Stimulated activated CD4-positive, alpha-beta T cell treated with anti-CD3 and anti-CD28 coated beads, Interleukin-1b, Interleukin-23, amount 100 ng/mL, for 1 hour (primary cell): ENCODE measurements at places on chromosomes 7 and 10.

- DNase-seq: no peak
Observed at GRCh38 chr7:83976302-83976701, 218.3 kb downstream of the SEMA3A start.

DNA sequence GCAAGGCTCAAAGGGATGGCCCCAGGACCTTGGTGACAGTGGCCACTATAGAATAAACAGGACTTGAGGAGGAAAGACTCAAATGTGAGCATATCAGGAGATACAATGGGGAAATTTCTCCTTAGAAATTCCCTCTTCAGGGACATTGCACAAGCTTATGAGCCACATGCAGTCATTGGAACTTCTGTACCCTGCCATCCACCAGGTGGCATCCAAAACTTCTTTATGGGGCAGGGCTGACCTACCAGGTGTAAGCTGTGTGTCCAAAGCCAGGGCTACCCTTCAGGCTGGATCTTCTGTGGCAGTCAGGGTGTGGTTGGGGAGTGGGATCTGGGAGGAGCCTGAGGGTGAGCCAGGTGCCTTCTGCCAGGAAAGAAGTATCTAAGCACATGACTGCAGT lies 36.6 kb upstream of the LRRC18 start:
- DNase-seq: no peak

GRCh38 chr7:69452797-69453196 lies 145.5 kb upstream of the AUTS2 start:
- no peak for DNase-seq

- no peak for DNase-seq
Observed at GRCh38 chr7:20831451-20831850, 44.8 kb upstream of the SP8 start.

DNA sequence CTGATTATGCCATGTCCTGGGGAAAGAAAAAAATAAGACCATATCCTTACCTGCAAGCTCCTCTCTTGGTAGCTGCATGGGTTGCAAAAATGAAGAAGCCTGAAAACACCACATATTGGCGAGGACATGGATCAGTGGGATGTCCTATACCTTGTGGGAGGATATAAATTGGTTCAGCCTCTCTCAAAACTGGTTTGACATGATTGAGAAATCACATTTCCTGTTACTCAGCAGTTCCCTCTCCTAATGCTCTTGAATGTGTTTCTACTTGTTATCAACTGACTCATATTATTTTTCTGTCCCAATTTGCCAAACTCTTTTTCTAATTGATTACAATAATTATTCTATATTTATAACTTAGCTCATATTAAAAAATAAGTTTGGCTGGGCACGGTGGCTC lies 380.2 kb downstream of the EXOC4 start:
- DNase-seq: no peak

DNA sequence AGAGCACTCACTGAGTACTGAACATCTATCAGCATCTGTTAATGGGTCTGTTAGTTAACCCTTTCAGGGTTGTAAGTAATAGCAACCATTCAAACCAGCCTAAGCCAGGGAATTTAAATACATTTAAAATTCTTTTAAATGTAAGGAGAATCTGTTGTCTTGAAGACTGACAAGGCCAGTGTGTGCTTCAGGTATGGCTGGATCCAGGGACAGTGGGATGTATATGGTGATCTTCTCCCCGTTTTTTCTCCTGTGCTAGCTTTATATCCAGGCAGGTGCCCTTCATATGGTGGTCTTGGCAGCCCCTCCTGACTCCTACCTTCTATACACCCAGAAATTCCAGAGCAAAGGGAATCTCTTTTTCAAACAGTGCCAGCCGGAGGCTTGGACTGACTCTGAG lies 46.6 kb upstream of the DAGLB start:
- no peak for DNase-seq

DNA sequence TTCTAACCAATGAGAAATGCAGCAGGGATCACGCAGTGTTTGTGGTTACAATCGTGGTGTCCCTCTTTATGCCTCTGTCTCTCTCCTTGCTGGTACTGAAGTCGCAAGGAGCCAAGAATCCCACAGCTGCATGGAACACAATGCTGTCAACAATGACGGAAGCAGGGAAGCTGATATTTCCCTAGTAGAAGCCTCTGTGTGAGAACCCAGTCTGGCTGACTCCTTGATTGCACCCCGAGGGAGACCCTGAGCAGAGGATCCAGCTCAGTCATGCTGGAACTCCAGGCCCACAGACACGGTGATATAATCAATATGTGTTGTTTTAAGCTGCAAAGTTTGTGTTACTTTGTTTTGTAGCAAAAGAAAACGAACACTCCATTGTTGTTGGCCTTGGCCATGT lies 677.9 kb downstream of the PARD3 start:
- DNase-seq: no peak

DNA sequence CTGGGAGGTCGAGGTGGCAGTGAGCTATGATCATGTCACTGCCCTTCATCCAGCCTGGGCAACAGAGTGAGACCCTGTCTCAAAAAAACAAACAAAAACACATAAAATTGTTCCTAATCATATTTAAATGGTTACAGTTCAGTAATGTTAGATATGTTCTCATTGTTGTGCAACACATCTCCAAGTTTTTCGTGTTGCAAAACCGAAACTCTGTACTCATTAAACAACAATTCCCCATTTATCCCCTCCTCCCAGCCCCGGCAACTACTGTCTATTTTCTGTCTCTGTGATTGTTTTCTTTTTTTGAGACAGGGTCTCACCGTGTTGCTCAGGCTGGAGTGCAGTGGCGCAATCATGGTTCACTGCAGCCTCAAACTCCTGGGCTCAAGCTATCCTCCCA lies 16.1 kb upstream of the PRXL2A start:
- no peak for DNase-seq
